IPS-NIHi11 (cell line): ENCODE measurements at places on chromosomes 2 and 18.

DNA sequence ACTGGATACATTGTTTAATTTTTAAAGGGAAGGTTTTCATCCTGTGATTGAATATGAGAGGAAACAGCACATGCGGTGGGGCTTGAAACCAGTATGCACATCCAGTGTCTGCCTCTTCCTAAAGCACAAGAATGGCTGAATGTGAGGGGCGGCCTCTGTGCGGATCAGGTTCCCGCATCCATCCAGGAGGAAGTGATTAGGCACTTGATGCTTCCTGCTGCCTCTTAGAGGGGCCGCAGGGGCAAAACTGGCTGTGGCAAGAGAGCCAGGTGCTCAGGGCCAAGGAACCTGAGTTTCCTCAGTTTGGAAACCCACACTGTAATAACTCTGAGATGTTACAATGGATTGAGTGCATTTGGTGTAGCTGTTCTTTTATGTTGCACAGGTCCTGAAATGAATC, 48.8 kb downstream of the THNSL2 start:
- DNase-seq = no peak

GRCh38 chr2:181037922-181038321, 57.5 kb downstream of the UBE2E3 start:
- no peak for DNase-seq

- DNase-seq = no peak
Observed at GRCh38 chr2:174554529-174555150, 43.0 kb downstream of the WIPF1 start.

DNA sequence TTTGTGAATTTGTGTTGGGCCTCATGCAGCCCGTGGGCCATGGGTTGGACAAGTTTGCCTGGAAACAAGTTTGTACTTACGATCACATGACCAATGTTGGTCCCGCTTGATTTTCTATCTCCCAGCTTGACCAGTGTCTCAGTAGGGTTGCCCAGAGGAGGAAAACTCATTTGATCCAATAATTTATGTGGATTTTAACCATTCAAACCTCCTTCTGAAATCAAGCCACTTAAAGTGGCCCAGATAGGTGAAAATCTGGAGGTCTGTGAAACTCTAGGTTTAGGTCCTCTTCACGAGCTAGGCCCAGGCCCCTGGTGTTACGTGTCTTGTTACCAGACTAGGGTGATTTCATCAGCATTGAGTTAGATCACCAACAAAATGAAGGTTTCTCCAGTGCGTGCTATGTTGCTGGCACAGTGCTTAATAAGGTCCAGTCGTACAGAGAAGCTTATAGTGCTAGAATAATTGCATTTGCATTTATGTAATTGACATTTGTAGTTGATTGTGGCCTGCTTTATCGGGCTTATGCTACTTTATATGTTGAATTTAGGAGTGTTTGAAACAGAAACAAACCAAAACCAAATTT, 4.4 kb downstream of the ACTR2 start:
- DNase-seq = no peak

- DNase-seq = peak; percentile 82
Observed at GRCh38 chr2:100262555-100263320, 59.6 kb downstream of the LONRF2 start.

- no peak for DNase-seq
Observed at GRCh38 chr2:172711110-172711509, 24.5 kb upstream of the RAPGEF4 start.

- no peak for DNase-seq
Observed at GRCh38 chr2:98473995-98474780, 29.5 kb downstream of the INPP4A start.
